ENCODE measurements at places on chromosomes 16 and 17.

DNA sequence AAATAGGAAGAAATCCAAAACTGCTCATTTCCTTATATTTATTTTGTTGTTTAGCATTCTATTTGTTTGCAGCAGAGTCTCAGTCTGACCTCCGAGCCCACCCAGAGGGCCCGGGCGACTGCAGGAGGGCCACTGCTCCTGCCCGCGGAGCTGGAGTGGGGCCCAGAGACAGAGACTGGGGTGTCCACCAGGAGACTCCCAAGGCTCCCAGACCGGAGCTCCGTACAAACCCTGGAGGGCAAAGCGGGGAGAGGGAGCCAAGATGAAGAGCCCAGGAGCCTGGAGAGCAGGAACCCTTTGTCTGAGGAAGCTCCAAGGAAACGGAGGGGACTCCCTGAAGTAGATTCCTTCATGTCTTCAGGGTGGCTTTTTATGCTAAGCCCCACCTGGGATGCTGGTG is 57.9 kb downstream of the AXIN2 start:
- no peak for DNase-seq

DNA sequence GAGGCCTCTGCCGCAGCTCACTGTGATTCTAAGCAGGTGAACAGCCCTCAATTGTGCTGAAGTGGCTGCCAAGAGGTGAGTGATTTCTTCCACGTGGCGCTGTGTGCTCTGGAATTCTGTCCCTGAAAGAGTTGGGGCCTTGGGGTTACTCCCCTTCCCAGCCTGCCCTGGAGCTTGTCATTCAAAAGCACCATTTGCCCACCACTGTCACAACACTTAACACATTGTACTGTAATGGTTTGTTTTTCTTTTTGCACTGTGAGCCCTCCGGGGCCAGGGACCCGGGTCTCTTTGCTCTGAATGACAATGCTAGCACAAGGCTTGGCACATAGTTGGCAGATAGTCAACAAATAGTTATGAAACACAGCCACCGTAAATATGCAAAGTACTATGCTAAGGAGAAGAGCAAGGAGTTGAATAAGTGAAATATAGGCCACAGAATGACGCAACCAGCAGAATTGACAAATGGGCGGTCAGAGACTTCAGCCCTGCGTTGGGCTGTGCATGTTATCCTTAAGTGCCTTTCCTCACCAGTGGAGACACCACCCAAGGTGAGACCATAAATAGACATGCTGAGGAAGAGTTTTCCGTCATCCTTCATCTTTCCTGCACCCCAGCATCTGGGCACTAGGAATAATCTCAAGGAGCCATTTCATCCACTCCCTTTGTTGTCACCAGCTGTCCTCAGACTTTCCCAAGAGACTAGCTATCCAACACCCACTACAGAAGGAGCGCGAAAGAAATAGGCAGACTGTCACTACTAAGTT is 112.0 kb upstream of the DNAH9 start:
- no peak for DNase-seq

- no peak for DNase-seq
These were observed 124.9 kb upstream of the CORO6 start for GRCh38 chr17:29747660-29748059.

DNA sequence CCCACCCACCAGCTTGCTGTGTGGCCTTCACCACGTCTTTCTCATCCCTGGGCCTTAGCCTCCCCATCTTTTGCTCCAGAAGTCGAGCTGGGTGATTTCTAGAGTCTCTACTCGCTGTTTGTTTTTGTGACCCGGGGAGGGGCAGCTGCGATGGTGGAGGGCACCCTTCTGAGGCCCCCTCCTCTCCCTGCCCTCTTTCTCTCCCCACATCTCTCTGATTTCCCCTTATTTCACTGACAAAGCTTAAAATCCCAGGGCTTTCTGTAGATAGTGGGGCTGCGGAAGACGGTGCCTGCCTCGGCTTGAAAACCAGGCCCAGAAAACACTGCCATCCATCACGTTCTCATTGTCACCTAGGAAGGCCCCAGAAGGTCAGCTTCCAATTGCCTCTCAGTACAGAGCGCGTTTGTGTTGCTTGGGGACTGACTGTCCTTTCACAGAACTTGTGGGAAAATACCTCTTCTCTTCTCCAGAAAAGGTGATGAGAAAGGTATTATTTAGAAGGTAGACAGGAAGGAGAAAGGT is 95.1 kb downstream of the NTN1 start:
- DNase-seq, result no peak

DNA sequence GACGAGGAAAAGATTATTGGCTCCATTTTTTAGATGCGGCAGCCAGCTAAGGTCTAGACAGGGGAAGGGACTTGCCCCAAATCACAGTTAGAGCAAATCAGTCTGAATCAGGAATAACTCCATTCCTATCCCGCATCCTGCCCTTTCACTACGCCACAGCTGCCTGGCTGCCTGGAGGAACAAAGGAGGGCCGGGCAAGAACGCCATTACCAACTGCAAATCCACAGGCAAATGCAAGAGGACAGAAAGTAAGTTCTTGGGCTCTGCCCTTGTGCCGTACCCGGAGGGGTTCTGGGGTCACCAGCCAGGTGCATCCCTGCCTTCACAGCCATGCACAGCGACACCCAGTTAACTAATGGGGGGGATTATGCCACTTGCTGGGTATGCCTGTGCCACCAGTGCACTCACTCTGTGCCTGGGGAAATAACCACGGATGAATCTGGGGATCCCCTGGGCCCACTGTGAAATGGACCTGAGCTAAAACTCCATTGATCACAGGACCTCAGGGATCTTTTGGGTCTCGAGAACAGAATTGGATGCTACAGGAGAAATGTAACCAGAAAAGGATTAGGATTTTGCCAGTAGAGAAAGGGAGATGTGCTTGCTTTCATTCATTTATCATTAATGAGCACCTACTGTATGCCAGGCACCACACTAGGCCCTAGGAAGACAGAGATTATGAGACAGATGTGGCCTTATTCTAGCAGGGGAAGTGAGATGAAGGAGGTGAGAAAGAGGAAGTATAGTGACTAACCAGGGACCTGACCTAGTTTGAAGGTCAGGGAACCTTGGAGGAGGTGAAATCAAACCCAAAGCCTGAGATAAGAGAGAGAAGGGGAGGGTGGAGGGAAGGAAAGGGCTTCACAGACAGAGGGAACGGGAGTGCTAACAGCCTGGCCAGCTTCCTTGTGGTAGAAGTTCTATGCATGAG is 17.7 kb downstream of the BCL7C start:
- no peak for DNase-seq

DNA sequence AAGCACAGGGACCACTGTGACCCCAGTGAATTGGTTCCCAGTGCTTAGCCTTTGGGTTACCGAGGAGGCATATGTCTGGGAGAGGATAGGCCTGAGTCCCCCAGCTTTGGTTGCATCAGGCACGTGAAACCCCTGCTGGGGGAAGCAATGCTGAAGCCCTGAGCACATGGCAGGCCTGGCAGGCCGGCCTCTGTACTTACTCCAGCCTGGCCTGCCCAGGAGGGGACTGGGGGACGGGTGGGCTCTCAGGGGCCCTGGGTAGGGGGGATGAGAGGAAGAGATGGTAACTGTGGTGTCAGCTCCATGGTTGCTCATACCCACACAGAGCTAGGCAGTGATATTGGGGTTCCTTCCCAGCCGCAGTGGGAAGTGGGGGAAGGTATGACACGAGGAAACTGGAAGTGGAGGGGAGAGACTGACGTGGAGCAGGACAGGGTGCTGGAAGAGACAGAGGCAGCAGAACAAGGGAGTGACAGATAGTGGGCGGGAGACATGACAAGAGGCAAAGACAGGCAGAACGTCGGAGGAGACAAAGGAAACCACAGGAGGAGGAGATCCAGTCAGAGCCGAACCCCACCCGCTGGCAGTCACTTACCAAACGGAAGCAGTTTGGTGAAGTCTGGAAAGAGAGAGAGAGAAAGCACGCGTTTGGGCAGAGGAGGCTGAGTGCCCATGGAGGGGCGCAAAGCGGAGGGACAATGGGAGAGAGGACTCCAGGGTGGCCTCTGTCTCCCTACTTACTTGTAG is 9.1 kb downstream of the TMEM208 start:
- no peak for DNase-seq

DNA sequence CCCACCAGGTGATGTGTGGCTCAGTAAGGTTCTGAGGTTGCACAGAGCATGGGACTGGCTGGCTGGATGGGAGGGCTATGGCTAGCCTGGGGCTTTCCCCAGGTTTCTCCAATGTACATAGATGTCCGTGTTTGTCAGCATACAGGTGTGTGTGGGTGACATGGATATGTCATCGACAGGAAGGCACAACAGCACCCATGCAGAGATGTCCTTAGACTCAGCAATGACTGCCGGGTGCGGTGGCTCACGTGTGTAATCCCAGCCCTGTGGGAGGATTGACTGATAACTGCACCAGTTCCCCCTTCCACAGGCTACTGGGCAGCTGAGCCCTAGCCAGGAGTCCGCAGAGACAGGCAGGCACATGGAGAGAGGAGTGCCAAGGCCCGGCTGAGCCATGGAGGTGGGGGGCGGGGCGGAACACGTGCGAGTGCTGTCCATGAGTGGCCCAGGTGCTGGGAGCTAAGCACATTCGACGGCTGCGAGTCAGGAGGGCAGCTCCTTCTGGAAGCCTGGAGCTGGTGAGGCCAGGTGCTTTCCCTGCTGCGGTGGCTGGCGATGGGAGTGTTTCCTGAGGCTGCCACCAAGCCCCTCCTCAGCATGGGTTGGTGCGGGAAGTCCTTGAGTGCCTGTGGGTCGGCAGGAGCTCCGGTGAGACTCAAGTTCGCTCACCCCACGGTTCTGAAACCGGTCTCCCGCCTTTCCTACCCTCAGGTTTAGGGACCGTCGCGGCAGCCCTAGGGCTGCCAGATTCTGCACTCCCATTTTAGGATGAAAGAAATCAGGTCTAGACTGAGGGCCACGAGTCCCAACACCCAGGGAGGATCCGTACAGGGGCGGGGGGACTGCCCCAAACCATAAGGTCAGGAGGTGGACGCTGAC is 858 bp upstream of the ASPSCR1 start:
- DNase-seq, result no peak

DNA sequence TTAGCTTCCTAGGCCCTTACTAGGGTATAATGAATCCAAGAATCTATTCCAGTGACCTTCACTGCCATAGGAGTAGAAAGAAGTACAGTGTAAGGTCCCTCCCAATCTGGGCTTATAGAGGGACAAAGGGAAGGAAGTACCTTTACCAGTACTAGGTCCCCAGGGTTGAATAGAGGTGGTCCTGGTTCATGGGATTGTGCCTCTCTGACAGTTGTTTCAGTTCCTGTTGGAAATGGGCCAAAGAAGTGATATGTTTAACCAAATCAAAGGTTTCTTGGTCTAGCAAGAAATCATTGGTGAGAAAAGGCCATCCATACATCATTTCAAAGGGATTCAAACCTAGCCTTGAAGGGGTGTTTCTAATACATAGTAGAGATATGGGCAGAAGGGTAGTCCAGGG is 16.0 kb upstream of the ZNHIT3 start:
- DNase-seq, result no peak

DNA sequence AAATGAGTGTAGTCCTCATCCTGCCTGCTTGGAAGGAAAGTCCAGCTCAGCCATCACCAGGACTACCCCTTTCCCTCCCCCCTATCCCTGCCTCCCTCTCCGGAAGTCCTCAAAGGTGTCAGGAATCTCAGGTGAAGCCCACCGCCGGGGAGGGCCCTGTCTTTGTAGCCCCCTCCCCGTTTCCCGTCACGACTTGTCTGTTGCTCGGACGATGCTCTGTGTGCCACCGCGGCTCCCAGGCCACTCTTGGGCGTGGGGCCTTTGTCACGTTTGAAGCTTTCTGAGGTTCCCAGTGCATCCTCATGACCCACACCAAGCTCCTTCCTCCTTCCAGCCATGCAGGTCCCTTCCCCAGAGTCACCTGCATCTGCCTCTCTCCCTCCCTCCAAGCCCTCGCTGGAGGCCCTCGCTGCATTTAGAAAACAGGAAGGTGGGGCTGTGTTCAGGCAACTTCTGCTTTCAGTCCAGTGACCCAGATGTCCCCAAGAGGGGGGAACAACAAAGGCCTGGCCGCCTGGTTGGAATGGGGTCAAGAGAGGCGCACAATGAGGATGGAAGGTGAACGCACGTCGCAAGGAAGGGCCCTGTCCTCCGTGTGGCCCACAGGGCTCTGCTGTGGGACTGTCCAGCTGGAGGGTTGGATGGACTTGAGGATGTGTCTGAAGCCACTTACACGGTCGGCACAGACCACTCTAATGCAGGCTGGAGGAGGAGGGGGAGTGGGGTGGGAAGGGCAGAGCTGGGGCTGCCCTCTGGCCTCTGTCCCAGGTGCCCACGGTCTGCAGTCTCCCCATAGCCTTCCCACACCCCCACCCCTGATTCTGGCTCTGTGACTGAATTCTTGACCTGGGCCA is 59.9 kb downstream of the OR1D5 start:
- no peak for DNase-seq

DNA sequence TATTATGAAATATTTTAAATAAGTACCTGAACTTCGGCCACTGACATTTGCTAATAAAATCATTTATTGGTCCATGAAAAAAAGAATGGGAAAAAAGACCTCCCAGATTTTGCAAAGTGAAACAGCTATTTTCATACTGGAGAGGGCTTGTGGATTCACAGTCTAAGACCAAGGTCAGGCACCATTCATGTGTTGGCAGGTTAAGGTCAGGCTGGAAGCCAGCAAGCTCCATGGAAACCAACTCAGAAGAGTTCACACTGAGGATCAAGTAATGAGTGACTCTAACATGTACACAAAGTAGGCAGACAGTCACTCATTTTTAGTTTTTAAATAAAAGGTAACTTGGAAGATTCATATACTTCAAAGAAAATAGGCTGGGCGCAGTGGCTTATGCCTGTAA is 3.4 kb downstream of the DNAJA2 start:
- no peak for DNase-seq

GRCh38 chr17:10063730-10064241 is 134.6 kb downstream of the GAS7 start:
- no peak for DNase-seq

- no peak for DNase-seq
These were observed 346.6 kb downstream of the SNX29 start for GRCh38 chr16:12323007-12323758.

GRCh38 chr16:54648575-54648974 is 282.1 kb upstream of the IRX5 start:
- no peak for DNase-seq
